ENCODE measurements at places on chromosomes 5 and 9.

GRCh38 chr9:95545831-95546567, 29.2 kb upstream of the PTCH1 start:
- DNase-seq: no peak

GRCh38 chr5:16519435-16519834, 53.8 kb upstream of the ZNF622 start:
- no peak for DNase-seq

DNA sequence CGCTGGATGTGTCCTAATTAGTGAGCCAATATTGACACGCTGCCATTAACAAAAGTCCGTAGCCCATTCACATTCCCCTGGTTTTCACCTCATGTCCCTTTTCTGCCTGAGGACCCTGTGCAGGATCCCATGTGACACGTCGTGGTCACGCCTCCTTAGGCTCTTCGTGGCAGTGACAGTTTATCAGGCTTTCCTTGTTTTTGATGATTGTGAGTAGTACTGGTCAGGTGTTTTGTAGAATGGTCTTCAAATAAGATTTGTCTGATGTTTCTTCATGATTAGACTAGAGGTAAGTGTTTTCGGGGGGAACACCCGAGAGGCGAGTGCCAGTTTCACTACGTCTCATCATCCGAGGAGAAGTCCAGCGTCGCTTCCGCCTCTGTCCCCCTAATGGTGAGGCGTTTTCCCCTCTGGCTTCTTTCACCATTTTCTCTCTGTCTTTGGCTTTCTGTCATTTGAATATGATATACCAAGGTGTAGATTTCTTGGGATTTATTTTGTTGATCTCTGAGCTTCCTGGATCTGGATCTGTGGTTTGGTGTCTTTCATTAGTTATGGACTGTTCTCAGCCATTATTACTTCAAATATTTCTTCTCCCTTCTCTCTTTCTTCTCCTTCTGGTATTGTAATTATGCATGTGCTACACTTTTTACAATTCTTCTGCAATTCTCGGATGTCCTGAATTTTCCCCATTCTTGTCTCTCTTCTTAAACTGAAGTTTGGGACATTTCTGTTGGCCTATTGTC, 57.3 kb downstream of the TRIP13 start:
- DNase-seq: no peak

DNA sequence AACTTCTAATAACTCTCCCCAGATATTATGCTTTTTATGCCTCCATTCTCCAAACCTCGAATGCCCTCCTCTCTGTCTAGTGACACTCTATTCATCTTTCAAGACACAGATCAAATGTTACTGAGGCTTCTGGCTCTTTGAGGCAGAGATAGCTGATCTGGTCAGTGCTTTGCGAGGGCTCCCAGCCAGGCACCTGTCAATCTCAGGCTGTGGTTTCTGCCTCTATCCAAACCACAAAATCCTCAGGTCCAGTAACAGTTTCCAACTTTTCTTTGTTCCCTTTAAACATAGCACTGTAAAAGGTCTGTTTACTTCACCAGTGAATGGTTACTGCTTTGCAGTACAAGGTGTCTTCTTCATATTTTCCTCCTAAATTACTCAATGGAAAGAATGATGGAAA, 11.5 kb upstream of the STK32A start:
- no peak for DNase-seq

DNA sequence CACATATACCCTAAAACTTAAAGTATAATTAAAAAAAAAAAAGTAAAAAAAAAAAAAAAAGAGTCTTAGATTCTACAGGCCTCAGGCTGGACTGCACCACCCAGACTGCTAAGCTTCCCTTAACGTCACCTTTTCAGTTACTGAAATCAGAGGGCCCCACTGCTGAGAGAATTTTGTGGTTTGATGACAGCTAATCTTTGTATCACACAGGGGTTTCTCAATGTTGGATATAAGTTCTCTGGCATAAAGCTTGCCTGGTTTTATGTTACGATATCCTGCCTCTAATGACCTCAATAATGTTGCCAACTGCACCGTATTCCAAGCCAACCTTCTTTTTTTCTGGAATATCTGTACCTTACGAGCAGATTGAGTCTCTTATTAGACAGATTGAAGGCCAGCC, 43.1 kb upstream of the C6 start:
- no peak for DNase-seq

- no peak for DNase-seq
Measured at GRCh38 chr9:38416461-38416860, 7.8 kb downstream of the IGFBPL1 start.

GRCh38 chr9:31415164-31415563, 969.3 kb upstream of the ACO1 start:
- no peak for DNase-seq

- DNase-seq: no peak
Measured at GRCh38 chr9:134496413-134497282, 145.0 kb upstream of the COL5A1 start.

DNA sequence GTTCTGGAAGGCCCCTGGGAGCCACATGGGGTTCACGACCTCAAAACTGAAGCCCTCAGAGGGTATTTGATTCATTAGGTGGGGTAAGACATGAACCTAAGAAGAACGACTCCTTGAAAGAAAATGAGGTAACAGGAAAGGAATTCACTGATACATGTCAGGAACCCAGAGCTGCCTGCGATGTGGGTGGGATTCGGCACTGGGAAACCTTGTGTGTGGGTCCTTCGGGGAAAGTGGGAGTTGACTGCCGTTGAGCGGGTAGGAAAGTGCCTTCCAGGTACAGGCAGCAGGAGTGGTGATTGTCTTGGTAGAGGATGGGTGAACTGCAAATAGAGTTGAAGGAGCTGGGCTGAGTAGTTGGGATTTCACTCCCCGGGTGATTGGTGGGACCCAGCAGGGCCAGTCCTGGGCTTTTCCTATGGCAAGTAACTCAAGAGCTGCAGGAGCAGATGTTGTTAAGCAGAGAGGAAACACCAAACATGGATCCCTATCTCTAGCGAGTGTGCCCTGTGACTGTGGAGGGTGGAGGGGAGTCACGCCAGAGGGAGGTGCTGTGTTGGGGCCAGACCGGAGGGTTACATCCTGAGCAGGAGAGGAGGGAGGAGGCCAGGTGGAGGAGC, 30.8 kb downstream of the ANKRD33B start:
- no peak for DNase-seq

DNA sequence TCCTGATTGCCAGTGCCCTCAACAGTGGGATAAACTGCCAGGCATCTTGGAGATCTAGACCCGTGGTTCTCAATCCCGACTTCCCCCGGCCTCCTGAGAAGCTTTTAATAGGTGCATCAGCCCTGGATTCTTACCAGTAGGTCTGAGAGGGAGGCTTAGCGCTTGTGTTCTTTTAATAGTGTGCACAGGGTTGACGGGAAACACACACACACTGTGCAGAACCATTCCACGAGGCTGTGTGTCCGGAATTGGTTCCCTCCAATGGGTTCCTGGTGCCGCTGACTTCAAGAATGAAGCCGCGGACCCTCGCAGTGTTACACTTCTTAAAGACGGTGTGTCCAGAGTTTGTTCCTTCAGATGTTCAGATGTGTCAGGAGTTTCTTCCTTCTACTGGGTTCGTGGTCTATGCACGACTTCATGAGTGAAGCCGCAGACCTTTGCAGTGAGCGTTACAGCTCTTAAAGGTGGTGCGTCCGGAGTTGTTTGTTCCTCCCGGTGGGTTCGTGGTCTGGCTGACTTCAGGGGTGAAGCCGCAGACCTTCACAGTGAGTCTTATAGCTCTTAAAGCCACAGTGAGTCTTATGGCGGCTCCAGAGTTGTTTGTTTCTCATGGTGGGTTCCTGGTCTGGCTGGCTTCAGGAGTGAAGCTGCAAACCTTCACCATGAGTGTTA, 46.6 kb upstream of the PRSS3 start:
- DNase-seq: no peak

DNA sequence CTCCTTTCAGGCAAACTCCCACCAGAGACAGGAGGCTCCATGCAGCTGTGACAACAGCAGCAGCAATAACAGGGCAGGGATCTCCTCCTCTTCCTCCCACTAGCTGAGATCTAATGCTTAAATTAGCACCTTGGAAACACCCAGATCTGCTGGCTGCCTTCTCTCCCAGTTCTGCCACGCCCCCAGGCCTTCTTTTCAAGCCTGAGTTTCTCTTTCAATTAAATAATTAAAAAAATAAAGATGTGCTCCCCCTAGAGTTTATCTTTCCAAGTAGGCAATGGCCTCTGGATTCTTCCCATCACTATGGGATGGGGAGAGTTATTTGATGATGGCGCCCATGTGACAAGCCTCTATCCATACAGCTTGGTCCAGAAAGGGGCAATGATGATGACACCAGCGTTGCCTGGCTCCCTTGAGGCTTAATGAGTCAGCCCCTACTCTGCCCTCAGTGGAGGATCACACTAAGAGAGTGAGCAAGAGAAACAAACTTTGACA, 3.8 kb downstream of the FAM219A start:
- no peak for DNase-seq

DNA sequence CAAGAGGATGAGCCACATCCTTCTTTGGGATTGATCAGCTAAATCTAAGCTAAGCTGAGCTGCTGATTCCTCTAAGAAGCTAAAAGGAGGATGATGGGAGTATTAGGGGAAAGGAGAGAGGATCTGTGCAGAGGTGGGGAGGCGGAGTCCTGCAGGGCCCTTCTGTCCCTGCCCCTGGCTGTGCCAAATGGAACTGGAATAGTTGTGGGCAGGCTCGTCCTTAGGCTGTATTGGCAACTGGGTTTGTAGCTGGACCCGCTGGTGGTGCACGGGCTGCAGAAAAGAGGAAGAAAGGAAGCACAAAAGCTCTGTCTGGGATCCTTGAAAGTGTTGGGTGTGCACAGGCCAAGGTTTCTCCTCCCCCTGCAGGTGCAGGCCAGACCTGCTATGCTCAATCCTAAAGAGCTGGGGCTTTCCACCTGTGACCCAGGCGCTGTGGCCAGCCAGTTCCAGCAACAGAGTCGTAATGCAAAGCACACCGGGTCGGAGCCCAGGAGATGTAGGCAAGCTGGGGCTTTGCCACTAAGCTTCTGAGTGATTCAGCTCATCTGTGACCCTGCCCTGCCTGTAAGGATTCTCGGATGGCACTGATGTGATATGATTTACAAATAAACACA, 9.8 kb downstream of the CLTB start:
- DNase-seq: no peak

DNA sequence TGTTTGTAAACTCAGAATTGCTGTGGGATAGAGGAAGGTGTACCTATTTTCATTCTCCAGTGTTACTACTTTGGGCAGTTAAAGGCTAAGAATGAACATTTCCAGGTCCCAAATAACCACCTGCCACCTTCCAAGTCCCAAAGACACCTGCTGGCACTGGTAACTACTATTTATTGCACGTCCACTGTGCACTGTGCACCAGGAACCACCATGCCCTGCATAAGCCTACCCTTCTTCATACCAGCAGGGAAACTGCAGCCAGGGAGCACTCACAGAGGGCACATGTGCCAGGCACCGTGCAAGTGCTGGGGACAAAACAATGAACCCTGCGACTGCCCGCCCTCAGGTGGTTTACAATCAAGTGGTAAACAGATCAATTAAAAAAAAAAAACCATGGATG, 34.9 kb downstream of the RAPGEF1 start:
- no peak for DNase-seq

DNA sequence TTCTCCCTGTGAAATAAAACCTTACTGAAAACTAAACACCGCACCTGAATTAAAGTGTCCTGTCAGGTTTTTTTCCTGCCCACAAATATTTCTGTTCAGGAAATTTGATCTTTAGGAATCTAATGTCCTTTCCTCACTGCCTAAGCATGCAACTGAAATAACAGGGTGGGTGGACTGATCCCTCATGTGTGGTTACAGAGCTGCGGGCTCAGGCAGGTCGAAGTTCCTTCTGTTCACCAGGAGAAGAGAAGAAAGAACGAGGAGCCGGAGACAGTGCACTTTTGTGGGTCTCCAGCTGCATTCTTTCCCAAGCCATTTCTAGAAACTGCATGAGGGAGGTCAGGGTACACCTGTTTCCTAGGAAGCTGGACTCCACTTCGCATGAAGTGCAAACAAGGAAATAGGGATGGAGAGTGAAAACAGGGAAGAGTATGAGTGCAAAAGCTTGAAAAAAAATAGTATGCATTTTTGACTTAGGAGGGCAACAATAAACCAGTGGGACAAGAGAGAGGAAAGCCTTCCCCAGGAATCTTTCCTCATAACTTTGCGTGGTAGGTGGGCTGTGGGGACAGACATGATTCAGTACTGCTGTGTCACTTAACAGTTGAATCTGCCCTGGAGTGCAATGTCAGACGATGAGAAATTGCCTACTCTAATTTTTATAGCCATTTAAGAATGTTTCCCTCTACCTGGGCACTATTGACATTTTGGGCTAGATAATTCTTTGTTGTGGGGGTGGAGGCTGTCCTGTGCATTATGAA, 60.3 kb downstream of the GCNT1 start:
- DNase-seq: no peak

DNA sequence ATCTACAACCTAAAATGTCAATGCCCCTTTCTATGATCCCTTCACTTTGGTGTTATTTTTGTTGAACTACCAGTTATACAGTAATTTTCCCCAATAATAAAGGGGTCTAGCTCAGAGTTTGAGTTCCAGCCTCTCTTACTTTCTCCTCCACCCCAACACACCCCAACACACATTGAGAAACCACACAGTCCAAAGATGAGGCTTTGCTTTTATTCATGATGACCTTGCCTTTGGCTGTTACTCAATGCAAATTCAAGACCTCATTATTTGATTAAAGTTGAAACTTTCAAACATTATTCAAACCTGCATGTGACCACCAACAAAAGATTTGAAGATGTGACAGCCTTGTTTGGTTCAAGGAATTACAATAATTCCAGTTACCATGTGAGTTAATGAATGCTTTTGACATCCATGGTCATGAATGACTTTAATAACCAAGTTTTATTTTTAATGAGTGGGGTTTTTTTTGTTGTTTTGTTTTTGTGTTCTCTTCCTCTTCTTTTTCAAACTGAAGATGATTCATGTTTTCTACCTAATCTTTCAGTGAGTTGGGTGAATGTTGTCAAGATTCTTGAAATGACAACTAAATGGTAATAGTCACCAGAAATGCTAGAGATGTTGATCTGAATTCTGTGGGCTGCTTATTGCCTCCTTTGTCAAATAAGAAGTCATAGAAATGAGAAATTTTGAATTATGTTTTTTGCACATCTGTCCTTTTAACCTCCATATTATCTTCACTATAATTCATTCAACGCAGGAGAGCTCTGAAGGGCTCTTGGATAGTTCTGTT, 106.0 kb downstream of the HACD4 start:
- no peak for DNase-seq

GRCh38 chr9:13364271-13365000, 84.9 kb upstream of the MPDZ start:
- DNase-seq: no peak

DNA sequence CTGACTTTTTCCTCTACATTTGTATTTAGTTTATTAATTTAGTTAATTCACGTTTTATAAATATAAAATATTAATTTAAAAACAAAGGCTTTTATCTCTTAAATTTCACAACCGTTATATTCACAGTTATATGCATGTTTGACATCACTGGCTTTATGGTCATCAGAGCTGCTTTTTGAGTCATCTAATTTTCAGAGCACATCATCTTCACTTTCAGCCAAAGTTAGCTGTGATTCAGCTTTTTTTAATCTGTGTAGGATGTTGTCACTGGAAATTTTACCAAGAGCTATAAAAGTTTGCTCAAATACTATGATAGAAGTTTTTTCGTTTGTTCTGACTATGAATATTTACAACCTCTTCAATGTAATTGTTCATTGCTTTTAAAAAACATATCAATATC, 12.4 kb downstream of the CDC37L1 start:
- no peak for DNase-seq

Measured in GM10248 (cell line).